CD4-positive, alpha-beta T cell treated with Interleukin-4 for 4 hours (primary cell): ENCODE measurements at places on chromosomes 5 and 9.
A peak's percentile ranks its signal among the peaks of the same experiment; 100 is the strongest.

GRCh38 chr9:7150153-7150890, 392.5 kb downstream of the KDM4C start:
- DNase-seq: peak; percentile 17

DNA sequence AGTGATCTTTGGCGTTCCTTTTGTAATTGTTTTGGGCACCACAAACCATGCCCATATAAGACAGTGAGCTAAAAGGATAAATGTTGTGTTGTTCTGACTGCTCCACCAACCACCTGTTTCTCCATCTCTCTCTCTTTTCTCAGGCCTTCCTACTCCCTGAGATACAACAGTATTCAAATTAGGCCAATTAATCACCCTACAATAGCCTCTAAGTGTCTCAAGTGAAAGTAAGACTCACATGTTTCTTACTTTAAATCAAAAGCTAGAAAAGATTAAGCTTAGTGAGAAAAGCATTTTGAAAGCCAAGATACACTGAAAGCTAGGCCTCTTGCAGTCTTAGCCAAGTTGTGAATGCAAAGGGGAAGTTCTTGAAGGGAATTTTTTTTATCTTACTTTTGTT, 268.8 kb upstream of the NREP start:
- no peak for DNase-seq

GRCh38 chr5:80319702-80320101, at the start of gene SPZ1:
Gene SPZ1 (plus strand): TSS chr5:80320002. CDS start chr5:80320216, 214 bp downstream.
- DNase-seq: no peak

- no peak for DNase-seq
Measured at GRCh38 chr5:159018855-159019254, 80.9 kb downstream of the EBF1 start.

DNA sequence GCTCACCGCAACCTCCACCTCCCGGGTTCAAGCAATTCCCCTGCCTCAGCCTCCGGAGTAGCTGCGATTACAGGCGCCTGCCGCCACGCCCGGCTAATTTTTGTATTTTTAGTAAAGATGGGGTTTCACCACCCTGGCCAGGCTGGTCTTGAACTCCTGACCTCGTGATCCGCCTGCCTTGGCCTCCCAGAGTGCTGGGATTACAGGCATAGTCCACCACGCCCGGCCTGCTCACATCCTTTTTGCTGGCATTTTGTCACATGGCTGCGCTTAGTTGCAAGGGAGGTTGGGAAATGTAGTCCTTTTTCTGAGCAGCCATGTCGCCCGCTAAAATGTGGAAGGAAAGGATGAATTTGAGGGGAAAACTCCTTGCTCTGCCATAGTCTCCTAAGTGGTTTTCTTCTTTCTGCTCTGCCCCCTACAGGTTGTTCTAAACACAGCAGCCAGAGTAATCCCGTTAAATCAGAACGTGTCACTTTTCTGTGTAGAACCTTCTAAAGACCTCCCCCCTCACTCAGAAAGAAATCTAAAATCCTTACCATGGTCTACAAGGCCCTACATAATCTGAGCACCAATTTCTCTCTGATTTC, 57.8 kb upstream of the HSPA9 start:
- peak; percentile 17 for DNase-seq

DNA sequence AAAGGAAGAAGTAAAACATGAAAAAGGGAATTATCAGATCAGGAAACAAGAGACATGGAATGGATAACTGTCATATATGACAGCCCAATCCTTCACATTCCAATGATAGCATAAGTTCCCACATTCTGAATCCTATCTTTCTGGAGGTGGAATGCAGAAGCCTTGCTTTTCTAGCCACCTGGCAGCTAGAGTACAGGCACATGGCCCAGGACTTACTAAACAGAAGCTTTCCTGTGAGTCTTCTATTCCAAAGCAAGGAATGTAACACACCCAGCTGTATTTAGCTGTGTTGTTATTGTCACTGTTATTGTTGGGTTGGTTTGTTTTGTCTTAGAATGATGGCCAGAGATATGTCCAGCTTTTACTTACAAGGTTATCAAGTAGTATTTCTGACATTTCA, 780.5 kb upstream of the ZNF608 start:
- DNase-seq: no peak

GRCh38 chr9:114830546-114830945, 24.7 kb upstream of the TNFSF15 start:
- DNase-seq: no peak

GRCh38 chr5:165149431-165149830, 1644.0 kb downstream of the MAT2B start:
- DNase-seq: no peak

GRCh38 chr9:22446950-22447617, 460 bp downstream of the DMRTA1 start:
- peak; percentile 14 for DNase-seq

DNA sequence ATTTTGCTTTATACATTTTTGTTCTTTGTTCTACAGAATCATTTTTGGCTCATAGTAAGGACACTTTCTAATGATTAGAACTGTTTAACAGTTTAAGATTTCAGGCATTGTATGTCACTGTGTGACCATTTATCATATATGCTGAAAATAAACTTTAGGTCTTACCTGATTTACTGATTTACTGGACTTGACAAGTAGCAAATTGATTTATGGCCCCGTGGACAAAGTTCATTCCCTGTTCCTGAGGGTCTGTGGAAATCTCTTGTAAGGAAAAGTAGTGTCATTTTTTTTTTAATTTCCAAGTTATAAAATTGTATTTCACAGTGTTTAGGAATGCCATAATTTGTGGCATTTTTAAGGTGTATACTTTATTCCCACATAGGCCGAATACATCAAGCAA, 40.7 kb downstream of the KIF2A start:
- DNase-seq: no peak

DNA sequence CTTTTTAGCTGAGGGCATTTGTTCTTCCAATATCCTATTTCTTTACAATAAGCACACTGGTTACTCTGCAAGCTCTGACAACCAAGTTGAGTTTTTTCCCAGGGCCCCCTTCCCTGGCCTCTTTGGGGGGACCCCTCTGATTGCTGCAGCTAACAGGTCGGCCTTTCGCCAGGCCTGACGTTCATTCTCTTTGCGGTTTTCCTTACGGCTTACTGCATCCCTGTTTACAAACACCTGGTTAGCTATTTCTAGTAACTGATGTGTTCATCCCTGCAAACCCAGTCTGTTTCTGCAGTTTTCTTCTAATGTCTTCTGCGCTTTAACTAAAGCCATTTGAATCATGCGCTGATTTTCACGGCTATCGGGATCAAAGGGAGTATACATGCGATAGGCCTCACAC, 37.5 kb upstream of the PPP1R26 start:
- no peak for DNase-seq

GRCh38 chr9:68966496-68966944, 47.4 kb downstream of the PRKACG start:
- DNase-seq: no peak

DNA sequence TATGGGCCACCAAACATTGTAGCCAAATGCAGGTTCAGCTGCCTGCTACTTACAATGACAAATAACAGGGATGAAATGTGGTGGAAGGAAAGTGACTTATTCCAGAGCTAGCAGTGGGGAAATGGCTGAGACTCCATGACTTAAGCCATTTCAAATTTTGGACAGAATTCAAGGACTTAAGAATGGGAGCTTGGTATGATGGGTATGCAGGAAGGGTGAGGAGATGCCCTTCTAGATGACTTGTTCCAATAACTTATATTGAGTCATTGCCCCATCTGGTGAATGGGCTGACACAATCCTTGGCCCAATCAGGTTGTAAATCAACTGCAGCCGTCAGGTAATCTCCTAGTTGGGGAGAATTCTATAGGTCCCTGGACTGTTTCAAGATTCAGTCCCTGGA, 230.7 kb upstream of the SGCD start:
- DNase-seq: no peak

- no peak for DNase-seq
Measured at GRCh38 chr5:155689406-155689805, 637.6 kb upstream of the SGCD start.

GRCh38 chr5:73915345-73915744, 289.3 kb downstream of the ARHGEF28 start:
- no peak for DNase-seq
